ENCODE measurements at places on chromosomes 7 and 10.

GRCh38 chr7:101832685-101833375, 15.4 kb downstream of the CUX1 start:
- DNase-seq: no peak

DNA sequence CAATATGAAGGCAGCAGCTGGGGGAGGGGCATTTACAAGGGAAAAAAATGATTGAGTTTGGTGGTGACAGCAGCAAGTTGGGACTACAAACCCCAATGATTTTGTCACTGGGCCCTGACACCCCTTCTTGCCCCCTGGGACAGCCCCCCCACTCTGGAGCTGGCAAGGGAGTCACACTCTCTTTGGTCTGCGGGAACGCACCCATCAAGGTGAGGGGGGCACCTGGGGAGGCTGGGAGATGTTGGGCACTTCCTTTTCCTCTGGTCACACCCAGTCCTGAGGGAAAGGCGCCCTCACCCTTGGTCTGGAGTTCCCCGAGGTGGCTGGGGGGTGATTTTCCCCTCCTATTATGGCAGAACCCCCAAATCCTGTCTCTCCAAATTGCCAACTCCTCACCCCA, 24.4 kb downstream of the EPHB4 start:
- no peak for DNase-seq

- DNase-seq: no peak
Observed at GRCh38 chr10:11091517-11092102, 73.9 kb downstream of the CELF2 start.

DNA sequence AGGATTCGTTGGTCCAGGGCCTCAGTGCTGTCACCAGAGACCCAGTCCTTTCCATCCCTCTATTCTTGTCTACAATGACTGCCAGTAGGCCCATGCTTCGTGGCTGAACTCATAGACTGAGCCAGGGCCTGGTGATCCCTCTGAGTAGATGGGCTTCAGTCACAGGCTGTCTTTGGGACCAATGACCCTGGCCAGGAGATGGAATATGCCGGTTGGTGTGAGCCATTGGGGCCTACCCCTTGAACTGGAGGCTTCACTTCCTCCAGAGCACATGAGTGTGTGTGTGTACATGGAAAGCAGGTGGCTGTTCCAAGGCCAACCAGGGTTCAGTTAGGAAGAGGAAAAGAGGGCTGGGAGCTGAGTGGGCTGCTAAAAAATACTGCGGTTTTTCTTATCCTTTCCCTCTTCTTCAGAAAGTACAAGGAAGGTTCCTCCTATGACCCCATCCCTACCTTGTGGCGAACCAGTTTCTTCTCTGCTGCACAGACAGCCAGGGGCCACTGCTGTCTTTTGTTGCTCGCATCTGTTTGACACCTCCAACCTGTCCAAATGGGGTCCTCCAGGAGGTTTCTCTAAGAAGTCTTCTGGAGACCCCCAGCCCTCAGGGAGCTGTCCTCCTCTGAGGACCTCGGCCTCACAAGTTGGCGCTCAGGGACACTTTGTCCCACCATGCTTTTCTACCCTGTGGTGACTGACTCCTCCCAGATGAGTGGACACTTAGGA, 36.6 kb downstream of the ADRA2A start:
- no peak for DNase-seq

DNA sequence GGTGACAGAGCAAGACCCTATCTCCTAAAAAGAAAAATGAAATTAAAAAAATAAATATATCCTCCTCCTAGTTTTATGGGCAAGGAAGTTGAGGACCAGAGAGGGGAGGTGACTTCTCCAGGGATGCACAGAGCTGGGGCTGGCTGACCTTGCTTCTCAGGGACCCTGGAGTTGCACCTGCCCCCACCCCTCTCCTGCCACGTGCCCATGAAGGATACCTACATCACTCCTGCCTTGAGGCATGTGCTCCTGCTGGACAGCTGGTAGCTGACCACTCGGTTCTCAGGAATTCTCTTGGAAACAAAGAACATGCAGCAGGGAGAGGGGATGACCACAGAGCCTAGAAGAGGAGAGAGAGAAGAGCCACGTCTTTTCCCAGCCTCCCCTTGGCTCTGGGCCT, 522 bp downstream of the CCL24 start:
- no peak for DNase-seq

- DNase-seq: no peak
Observed at GRCh38 chr10:86220626-86221025, 146.0 kb downstream of the GRID1 start.

DNA sequence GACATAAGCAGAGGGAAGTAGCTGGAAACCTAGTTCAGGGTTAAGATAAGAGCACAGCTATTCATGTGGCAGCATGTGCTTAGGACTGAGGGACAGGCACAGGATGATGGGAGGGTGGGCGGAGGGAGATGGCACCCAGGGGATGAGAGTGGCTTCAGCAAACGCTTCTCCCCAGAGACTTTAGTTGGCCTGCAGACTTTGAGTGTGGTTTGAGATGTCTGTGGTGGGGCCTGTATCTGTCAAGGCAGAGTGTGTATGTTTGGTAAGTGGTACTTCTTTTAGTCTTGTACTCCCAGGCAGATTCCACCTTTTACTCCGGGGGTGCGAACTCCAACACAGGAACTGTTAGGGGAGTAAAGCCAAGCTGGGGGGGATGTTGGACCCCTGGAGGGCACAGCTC, 88.9 kb downstream of the WDFY4 start:
- no peak for DNase-seq

- no peak for DNase-seq
Observed at GRCh38 chr10:88095223-88095721, 231.8 kb downstream of the PTEN start.

DNA sequence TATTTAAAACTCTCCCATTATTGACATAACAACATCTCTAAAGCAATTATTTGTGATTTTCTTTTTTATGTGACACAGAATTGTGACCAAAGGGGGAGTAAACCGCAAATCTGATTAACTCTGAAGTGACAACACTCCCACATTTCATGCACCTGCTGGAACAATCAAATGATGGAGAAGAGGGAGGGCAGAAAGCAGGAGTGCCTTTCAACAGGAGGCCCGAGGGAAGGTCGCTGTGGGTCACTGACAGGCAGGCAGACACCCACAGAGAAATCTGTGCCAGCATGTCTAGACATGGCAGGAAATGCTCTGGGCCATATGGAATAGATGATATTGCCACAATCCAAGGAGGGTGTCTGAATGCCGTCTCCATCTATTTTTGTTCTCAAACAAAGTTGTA, 247.3 kb downstream of the DOCK4 start:
- DNase-seq: no peak

DNA sequence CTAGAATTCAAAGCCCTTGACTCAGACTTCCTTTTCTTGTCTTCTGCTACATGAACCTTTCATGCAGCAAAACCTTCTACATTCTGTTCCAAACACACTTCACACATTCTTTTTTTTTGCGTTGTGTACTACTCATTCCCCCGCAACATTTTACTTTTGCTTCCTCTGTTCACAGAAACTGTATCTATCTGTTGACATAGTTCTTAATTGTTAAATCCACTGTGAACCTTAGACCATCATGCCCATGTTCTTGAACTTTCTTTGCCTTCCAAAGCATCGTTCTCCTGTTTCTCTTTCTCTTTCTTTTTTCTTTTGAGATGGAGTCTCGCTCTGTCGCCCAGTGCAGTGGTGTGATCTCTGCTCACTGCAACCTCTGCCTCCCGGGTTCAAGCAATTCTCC, 14.2 kb downstream of the CCSER2 start:
- DNase-seq: no peak

DNA sequence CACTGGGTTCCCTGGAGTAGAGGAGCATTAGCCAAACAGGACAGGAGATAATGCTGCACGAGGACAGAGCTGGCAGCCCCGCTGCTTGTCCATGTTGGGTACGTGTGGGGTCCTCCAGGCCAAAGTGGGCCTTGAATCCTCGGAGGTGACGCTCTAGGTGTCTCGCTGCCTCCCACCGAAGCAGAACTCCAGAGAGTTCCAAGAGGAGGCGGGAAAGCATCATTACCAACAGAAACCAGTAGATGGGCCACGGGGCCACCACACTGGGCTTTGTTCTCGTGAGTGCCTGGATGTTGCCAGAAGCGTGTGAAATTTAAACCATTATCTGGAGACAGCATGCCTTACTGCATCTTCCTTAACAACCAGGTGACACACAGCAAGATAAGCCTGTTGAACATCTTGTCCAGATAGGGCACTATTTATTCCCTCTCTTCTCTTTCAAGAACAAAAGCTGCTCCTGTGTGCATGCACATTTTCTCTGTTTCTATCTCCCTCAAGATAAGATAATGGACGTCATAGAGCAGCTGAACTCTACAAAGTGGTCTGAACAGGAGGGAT, 56.8 kb downstream of the TNS3 start:
- DNase-seq: peak; percentile 37

DNA sequence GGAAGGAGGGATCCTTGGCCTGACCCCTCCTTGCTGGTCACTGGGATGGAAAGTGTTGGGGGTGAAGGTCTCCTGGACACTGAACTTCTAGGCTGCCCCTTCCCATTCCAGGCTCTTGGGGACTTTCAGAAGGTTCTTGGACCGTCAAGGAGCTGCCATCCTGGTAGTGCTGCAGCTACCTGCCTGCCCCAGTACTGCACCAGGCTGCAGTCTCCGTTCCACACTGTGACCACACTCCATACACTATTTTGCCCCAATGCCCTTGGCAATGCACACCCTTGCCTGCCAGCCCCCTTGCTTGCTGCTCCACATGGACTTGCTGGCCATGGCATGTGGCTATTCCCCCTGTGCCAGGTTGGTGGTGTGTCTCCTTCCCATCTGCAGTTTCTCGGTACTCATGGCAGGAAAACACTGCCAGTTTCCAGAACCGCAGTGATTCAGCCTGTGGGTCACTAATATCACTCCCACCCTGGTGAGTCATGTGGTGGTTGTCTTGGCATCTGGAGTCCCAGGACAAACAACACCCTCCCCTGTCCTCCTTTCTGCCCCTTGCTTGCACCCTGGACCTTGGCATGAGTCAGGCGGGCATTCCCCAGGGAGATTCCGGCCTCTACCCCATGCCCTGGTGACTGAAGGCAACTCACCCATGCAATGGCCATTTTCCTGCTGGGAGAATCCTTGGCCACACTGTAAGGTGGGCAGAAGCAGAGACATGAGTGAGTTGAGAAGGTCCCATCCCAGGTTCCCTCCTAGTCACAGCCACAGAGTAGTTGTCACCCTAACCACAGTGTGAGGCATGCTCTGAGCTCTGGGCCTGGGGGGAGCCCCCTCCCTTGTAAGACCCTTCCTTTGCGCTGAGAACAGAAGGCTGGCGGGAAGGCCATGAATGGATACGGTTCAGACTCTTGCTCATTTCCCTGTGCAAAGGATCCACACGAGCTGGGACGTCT, 32.8 kb downstream of the GOLGA7B start:
- DNase-seq: no peak

DNA sequence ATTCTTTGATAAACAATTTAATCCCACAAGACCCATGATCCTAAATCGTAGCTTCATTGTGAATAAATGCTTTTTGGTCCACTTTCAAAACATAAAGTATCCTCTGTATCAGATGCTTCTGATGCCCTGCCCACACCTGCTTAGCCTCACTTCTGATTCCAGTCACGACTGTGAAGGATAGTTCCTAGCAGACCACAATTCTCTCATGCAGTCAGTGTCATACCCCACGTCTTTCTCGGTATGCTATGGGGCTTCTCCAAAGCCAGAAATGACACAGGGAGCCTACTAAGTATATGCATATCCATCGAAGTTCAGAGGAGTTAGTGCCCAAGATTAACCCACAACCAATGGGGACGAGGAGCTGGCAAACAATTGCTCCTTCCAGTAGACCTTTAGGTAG, 27.6 kb upstream of the CTNNA3 start:
- no peak for DNase-seq

GRCh38 chr7:156222611-156223010, 410.3 kb upstream of the SHH start:
- DNase-seq: no peak

- DNase-seq: no peak
Observed at GRCh38 chr10:62899311-62899710, 83.1 kb upstream of the EGR2 start.

DNA sequence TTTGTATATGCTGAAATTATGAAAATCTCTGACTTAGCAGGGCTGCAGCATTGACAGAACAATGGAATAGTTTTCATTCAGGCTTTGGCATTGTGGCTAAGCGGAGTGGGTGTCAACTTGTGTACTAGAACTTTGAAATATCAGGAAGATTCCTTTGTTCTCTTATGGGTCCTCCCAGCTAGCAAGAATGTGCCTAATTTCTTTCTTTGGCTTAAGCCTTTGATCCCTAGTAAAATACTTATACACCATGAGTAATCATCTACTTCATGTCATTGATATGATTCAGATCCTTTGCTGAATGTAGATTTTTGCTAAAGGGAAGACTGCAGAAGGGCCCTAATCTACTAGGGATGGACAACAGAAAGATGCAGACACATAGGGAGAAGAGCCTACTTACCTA, 6.2 kb downstream of the AVL9 start:
- DNase-seq: peak; percentile 7

DNA sequence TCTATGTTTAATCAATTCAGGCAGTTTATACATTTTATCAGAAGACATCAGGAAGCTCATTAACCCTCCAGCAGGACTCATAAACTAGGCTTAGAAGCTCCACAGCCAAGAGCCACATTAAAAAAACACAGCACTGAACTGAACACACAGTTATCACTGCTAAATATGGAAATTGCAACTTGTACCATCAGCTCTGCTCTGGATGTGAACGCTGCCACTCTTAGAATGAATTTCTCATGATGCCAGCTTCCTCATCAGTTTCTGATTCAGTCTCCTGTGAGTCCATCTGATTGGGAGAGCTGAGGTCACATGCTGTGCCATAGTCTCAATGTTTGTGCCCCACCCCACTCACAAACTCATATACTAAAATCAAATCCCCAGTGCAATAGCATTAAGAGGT, 17.1 kb upstream of the ING3 start:
- DNase-seq: no peak

GRCh38 chr7:47557317-47557693, 24.6 kb downstream of the TNS3 start:
- no peak for DNase-seq

DNA sequence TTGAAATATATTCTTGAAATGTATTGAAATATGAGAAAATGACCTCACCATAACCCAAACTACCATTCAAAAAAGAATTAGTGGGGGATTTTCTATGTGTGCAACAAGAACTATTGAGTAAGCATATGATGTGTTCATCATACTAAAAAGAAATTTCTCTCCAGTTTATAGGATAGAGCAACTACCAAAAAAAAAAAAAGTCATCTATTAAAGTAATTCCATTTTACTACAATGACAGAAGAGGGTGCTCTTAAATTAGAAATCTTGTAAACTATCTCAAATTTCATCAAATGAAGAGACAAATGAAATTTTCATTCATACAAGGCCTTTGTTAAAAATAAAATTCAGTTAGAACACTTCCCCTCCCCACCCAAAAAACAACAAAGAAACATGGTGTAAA, 195.4 kb upstream of the PLXDC2 start:
- DNase-seq: no peak

GRCh38 chr7:105596866-105597265, 15.6 kb upstream of the EFCAB10 start:
- DNase-seq: no peak

GRCh38 chr10:69959911-69960310, 92.7 kb upstream of the MACROH2A2 start:
- DNase-seq: no peak

GRCh38 chr7:74020390-74020789, 7.6 kb upstream of the ELN start:
- DNase-seq: no peak
